Activated CD4-positive, alpha-beta T cell treated with anti-CD3 and anti-CD28 coated beads, Interleukin-2, amount 50 U/mL, for 24 hours (primary cell): ENCODE measurements at places on chromosomes 3 and 15.

- DNase-seq = no peak
Measured at GRCh38 chr15:66657185-66658020, 44.6 kb upstream of the SMAD6 start.

- DNase-seq = no peak
Measured at GRCh38 chr3:53161820-53162671, 1.0 kb downstream of the PRKCD start.

- no peak for DNase-seq
Measured at GRCh38 chr3:24199775-24200247, 254.7 kb downstream of the NR1D2 start.

- DNase-seq = no peak
Measured at GRCh38 chr3:117488983-117489382, 779.4 kb downstream of the TUSC7 start.

GRCh38 chr3:26614006-26614685, 8.4 kb upstream of the LRRC3B start:
- no peak for DNase-seq

- no peak for DNase-seq
Measured at GRCh38 chr3:119794971-119795612, 13.2 kb downstream of the NR1I2 start.

DNA sequence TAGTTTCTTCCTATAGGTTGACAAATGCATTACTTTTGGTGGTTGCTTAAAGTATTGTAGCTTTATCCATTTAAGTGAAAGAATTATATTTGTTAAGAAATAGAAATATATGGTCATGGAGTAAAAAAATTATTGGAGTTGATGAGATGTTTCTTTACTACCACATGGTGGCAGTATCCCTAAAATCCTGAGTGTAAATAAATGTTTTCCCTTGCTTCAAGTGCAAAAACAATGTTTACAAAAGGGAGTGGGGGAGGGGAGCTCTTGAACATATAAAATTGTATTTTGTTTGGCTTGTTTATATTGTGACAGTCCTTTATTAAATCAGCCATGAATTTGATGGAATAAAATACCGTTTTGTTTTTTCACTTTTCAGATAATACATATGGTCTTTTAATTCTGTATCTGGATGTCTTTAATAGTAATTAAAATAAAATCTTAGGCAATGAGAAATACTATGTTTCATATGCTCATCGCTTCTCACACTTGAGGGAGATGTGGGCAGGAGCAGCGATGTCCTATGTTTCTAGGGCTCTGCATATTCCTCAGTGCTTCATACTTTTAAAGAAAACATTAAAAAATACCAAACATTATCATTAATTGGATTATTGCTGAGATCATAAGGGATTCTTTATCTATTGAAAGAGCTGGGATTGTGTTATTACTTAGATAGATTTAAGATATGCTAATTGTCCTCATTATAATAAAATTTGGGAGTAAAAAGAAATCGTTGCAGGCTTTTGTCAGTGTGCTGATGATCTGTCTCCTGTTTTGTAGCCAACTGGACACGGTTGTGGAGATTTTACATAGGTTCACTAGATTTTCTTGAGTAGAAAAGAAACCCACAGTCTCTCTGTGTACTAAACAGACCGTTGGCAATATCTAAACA, 349.7 kb downstream of the TUSC7 start:
- DNase-seq = no peak

GRCh38 chr3:72786668-72787067, 61.6 kb downstream of the SHQ1 start:
- DNase-seq = no peak

DNA sequence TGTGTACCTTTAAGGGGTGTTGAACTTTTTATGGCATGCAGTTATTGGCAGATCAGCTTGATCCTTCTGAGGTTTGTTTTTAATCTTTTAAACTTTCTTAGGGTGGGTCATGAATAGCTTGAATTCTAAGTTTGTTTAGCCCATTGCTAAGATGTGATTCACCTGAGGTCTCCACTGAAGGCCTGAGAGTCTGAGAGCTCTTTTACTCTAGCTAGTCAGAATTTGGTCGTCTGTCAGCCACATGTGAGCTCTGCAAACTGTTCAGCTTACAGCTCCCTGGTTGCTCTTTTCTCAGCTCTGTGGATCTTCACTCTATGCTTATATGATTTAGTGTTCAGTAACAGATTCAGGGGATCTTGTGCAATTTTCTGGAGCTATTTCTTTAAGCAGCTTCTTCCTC, 161.3 kb downstream of the ABHD5 start:
- DNase-seq = no peak

DNA sequence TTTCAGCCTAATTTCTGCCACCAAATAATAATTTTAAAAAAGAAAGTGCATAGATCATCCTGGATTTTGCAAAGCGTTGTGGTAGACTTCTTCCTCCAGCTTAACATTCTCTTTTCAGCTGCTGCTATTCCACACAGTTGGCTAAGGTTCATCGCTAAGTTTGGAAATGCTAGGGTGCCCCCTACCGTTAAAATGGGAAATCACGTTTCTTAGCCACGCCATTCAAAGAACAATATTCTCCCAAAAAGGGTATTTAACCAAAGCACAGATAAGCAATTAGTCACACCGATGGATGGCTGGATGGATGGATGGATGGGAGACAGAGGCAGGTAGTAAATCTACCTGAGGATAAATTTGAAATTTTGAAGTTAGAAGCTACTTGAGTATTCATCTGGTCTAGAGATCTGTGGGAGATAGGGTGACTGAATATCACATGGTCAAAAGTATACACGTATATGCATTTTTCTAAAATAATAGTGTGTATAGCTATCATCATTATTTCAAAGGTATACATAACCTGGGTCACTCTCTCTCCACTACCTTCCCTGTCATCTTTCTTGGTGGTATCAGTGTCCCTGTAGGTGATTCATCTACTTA, 67.2 kb downstream of the EFHB start:
- DNase-seq = no peak
